Vagina (tissue), 2 donors: ENCODE measurements at places on chromosomes 16 and 17.

GRCh38 chr17:81386141-81386645, 9.1 kb upstream of the BAHCC1 start:
- DNase-seq: no peak

- DNase-seq: no peak
Observed at GRCh38 chr17:44919885-44920564, 4.7 kb upstream of the GFAP start.

GRCh38 chr16:84585886-84586285, 32.0 kb downstream of the COTL1 start:
- no peak for DNase-seq

GRCh38 chr17:48491527-48492273, 39.1 kb downstream of the HOXB1 start:
- DNase-seq: no peak

DNA sequence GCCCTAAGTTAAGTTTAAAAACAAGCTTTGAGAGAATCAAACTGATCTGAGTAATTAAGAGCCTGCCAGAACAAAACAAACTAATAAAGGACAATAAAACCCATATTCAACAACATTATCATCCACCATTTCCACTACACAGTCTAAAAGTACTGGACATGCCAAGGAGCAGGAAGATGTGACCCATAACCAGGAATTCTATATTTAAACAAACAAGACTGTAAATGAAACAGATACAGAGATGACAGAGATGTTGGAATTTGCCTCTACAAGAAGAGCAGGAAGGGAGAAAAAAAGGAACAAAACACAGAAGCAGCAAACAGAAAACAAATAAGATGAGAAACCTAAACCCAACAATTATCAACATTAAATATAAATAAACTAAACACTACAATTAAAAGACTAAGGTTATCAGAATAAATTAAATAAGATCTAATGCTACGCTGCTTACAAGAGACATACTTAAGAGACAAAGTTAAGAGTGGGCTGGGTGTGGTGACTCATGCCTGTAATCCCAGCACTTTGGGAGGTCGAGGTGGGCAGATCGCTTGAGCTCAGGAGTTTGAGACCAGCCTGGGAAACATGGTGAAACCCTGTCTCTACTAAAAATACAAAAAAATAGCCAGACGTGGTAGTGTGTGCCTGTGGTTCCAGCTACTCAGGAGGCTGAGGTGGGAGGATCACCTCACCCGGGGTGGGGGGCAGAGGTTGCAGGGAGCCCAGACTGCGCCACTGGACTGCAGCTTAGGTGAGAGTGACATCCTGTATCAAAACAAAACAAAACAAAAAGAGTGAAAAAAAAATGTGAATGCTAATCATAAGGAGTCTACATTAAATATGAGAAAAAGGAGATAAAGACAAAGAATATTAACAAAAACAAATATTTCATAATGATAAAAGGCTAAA, 50.6 kb downstream of the CREBBP start:
- DNase-seq: no peak

DNA sequence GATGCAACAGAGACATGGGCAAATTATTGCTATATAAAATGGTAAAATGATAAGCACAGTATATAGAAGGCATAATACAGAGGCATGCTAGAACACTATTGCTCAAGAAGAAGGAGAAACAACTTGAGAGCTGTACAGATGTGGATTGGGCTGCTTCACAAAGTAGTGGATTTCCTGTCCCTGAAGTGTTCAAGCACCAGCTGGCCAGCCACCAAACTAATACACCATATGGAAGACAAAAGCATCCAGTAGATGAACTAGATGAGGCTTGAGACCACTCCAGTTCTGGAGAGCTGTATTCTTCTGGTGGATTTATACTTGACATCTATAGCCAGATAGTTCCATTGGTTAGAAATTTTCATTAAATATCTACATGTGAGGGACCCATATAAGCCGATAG, 134.1 kb upstream of the GNAO1 start:
- DNase-seq: no peak

DNA sequence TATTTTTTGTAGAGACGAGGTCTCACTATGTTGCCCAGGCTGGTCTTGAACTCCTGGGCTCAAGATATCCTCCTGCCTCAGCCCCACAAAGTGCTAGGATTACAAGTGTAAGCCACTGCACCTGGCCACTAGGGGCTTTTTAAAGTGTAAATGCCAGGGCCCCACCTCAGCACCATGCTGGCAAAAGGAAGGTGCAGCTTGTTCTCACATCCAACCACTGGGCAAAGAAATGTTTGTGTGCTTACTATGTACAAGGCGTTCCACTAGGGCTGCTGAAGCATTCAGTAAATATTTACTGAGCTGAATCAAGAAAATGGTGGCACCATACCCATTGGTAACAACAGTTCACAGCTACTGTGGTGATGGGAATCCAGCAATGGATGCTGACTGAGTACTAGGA, 22.6 kb downstream of the COG1 start:
- DNase-seq: no peak

- no peak for DNase-seq
Observed at GRCh38 chr16:69057400-69058378, 47.8 kb upstream of the HAS3 start.

- no peak for DNase-seq
Observed at GRCh38 chr17:33225509-33225908, 67.6 kb downstream of the ASIC2 start.

DNA sequence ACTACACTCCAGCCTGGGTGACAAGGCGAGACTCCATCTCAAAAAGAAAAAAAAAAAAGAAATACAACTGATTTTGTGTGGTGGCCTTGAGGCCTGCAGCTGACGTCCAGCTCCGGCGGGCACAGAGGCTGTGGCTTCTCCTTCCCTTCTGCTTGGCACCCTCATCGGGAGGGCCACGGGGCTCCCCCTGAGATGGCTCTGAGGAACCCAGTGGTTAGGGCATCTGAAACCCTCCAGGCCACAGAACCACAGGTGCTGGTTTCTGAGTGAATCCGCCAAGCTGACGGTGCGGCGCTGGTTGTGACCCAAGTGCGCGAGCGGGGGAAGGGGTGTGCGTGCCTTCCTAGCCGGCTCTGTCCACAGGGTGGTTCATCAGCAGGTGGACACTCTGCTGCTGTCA, 63.4 kb downstream of the LMF1 start:
- no peak for DNase-seq

GRCh38 chr17:28350271-28350670, 7.1 kb downstream of the POLDIP2 start:
- no peak for DNase-seq

- no peak for DNase-seq
Observed at GRCh38 chr16:370979-371514, 709 bp upstream of the MRPL28 start.

GRCh38 chr16:82040296-82040695, 5.2 kb downstream of the HSD17B2 start:
- no peak for DNase-seq

DNA sequence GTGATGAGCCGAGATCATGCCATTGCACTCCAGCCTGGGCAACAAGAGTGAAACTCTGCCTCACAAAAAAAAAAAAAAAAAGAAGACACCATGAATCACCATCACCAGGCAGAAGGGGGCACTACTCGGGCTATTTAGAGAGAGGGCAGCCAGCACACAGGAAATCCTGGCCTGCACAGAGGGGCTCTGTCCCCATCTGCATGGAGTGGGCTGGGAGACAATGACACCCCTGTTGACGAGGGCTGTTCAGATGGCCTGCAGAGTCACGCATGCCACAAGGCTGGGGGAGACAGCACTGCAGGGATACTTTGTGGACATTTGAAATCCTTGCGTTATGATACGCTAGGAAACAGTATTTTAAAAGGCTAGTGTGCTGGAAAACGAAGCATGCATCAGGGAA, 48.3 kb downstream of the CUEDC1 start:
- no peak for DNase-seq

DNA sequence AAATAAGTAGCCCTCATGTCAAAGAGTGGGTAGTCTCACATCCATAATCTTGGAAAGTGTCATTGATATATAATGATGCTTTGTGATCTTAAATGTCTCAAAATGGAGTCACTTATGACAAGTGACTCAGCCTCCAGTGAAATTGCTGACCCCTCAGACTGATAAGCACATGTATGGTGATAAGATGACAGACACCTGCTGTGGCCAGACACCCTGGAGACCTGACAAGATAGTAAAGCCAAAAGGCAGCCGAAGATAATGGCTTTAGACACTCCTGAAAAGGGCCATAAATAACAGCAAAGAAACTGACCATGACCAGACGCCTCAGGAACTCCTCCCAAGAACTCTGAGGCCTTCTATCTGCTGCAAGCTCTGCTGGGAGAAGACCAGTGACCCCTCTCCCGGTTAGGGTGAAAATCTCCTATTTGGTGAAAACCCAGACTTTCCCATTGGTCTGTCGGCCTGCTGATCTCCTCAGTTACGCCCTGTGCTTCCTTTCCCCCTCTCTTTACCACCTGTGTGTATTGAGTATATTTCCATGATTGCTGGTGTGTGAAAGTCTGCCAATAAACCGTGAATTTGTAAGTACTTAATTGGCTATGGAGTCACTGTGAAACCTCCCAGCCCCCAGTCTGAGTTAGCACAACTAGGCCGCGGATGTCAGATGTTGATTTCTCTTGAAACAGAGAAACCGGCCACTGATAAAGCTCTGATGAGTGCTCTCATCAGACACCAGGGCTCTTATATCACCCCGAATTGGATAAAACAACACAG, 226.7 kb upstream of the MYOCD start:
- no peak for DNase-seq

DNA sequence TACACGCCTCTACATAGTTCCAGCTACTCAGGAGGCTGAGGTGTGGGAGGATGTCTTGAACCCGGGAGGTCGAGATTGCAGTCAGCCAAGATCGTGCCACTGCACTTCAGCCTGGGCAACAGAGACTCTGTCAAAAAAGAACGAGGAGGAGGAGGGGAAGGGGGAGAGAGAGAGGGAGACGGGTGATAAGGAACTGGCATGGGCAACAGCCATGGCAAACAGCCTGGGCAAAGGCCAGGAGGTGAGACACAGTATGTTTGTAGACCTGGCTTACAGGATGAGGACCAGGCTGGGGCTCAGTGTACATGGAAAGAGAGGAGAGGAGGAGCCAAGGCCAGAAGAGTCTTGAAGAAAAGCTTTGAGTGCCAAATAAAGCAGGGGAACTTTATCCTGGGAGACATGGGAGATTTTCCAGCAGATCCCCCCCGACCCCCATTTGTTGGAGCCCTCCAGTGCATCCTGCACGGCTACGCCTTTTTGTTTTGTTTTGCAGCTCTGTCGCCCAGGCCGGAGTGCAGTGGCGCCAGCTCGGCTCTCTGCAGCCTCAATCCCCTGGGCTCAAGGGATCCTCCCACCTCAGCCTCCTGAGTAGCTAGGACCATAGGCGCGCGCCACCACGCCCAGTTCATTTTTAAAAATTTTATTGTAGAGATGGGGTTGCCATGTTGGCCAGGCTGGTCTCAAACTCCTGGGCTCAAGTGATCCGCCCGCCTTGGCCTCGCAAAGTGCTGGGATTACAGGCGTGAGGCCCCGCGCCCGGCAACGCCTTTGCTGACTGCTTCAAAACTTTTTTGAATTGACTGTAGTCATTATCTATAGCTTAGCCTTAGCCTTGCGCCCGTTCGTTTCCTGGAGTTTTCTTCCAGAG, 1.3 kb upstream of the ALKBH5 start:
- DNase-seq: no peak

DNA sequence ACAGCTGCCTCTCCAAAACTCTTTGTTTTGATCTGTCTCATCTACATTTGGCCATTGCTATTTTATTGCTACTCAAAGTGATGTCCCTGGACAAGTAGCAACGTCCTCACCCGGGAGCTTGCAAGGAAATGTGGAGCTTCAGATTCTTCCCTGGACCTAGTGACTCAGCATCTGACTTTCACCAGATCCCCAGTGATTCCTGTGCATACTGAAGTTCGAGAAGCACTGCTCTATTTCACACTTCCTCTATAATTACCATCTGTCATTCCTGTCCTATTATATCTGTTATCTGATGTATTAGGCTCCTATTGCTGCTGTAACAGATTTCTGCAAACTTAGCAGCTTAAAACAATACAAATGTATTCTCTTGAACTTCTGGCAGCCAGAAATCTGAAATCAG, 28.5 kb upstream of the VAT1L start:
- no peak for DNase-seq

DNA sequence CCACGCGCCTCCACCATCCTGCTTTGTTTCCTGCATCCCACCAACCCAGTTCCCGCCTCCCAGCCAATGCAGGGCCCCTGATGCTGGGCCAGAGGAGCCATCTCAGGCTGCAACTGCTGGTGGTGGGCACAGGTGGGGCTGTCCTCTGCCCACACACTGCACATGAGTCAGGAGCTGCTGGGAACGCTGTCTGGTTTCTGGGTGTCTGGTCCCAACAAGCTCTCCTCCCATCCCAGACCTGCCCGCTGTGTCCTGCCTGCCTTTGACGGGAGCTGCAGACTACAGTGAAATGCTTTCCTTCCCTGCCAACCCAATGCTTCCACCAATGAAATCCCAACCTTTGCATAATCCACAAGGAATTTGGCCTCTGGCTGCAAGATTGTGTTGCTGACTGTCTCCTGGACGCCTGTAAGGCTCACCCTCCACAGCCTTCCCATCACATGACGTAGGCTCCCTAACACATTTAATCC, 98.9 kb downstream of the N4BP1 start:
- DNase-seq: no peak

DNA sequence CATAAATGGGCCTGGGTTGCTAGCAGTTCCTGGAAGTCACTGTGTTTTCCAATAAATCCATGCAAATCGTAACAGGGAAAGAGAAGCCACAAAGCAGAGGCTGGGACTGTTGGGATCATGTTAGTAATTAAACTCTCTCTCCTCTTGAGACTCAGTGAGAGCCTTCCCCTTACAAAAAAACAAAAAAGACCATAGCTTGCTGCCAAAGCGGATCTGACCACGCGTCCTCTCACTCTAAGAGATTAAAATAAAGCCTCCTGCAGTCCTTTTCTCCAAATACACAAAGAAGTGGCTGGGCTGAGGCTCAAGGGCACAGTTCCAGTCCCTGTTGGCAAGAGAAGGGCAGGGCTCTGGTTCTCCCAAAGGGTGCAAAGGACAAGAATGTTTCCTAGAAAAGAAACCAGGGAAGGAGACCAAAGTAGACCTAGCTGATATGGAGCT, 38.5 kb downstream of the PIGL start:
- no peak for DNase-seq

DNA sequence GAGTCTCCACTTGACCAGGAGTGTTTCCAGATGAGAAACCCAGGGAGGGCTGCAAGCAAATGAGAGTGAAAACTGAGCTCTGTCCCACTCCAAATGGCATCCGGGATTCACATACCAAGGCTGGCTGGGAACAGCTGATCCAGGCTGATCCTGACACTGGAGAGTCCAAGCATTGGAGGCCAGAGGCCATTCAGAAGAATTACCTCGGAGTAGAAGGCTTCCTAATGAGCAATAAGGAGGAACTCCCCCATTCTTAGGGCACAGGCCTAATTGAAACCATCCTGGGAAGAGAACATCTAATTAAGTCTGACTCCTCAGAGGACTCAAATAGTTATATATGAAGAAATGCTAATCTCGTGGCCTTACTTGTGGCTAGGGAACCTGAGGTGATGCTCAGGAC, 142.8 kb downstream of the PRKCA start:
- no peak for DNase-seq

DNA sequence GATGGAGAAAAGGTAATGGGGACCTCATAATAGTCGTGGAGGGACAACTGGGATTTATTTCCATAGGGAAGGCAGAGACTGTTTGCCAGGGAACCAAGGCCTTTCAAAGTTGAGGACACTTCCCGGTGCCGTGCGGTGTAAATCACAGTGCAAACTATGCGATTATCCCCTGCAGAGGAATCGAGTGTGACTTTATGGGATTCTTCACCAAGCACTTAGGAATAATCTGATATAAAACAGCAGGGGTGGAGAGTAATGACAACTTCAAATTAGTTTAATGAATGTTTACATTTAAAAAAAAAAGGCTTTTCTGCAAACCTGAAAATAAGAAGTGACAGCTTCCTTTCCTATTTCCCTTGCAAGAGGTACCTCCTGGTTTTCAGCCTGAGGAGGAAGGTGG, 538.2 kb downstream of the MAF start:
- DNase-seq: no peak
